Fibroblast of skin of scalp (primary cell): ENCODE measurements at places on chromosomes 13 and 19.

- peak; percentile 58 for DNase-seq
Observed at GRCh38 chr19:13920940-13921747, 15.1 kb downstream of the CC2D1A start.

GRCh38 chr13:20840568-20840967 lies 62.0 kb downstream of the XPO4 start:
- no peak for DNase-seq

- no peak for DNase-seq
Observed at GRCh38 chr19:8163759-8164158, 14.4 kb upstream of the FBN3 start.

DNA sequence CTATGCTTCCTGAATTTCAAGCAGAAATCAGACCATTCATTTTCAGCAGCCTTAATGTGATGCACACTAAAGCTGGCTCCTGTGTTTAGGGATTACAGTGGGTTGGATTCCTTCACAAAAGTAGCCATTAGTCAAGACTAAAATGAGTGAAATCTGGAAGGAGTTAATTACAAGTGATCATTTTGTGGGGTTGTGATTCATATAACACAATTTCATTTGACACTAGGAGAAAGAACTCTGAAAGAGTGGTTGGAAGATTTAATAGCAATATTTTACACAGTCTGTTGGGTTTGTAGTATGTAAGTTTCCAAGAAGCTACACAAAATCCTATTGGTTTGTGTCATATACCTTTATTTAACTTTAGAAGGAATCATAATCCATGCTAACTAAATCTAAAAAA lies 236.9 kb downstream of the DCT start:
- DNase-seq: no peak

GRCh38 chr19:31316201-31316951 lies 32.9 kb downstream of the TSHZ3 start:
- DNase-seq: no peak

GRCh38 chr13:44969551-44970484 lies 19.5 kb downstream of the NUFIP1 start:
- peak; percentile 61 for DNase-seq

DNA sequence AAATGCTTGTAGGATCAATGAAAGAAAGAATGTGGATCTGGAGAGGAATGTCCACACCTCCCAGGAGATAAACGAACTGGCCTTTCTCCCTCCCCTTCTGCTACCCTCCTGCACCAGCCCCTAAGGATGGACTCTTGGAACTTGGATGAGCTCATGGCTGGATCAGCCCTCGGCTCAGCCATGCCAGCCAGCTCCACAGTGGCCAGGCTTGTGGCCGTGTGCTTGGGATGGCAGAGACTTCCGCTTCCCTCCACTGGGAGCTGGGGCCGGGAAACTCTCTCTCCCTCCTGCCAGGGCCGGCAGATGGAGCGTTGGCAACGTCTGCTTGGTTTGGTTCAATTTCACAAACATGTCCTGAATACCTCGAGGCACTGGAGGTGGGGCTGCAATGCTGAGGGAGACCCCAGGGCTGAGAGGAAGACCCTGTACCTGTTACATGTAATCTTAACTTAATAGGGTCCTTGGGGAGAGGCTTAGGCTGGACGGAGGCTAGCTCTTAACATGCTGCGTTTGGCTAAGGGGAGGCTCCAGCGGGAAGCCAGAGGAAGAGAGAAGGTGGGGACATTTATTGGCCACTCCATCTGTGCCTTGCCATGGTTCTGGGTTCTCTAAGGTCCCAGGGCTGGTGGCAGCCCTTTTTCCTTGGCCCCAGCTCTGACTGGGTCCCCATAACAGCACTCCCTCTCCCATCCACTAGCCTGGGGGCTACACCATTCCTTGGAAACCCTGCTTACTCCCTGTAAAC lies 152.5 kb downstream of the IER2 start:
- no peak for DNase-seq

GRCh38 chr13:113029487-113030258 lies 60.7 kb downstream of the MCF2L start:
- peak; percentile 9 for DNase-seq

- no peak for DNase-seq
Observed at GRCh38 chr19:3193256-3194105, 7.8 kb downstream of the NCLN start.

DNA sequence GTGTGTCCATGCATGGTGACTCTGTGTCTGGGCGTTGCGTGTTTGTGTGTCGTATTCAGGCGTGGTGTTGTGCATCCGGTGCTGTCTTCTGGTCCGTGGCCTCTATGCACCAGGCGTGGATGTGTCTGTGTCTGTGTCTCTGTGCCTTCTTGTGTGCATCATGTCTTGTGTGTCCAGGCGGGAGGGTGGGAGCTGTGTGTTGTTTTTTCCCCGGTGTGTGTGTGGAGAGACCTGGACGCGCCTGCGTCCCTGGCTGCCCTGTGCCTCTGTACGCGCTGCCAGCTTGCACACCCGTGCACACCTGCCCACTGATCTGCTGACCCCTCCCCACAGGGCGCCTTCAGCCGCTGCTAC lies 1.1 kb downstream of the PLK5 start:
- no peak for DNase-seq

DNA sequence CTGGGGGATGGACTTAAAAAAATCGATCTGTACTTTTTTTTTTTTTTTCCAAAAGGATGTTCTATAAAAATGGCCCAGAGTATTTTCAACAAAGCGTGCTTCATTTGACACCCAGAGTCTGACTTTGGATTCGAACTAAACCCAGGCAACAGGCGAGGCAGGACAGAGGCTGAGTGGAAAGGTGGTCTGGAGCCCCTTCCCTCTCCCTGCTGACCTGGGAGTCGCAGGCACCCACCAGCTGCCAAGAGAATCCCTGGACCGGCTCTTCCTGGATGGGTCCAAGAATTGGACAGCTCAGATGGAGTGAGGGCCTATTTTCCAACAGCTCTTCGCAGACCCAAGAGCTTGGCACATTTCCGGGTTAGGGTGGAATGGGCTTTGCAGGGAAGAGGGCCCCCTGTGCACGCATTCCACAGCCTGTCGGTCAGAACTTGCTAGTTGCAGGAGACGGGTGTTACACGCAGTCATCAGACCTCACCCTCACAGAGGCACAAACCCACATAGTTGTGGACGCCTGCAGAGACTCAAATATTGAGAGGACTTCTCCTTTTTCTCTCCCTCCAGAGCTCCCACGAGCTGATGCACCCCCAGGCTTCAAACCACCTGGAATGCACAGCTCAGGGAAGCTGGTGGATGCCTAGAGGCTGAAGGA lies 15.2 kb downstream of the KCTD15 start:
- DNase-seq: peak; percentile 25

GRCh38 chr19:4279530-4280422 lies 710 bp downstream of the SHD start:
- no peak for DNase-seq

GRCh38 chr19:4933528-4933927 lies 24.2 kb downstream of the UHRF1 start:
- DNase-seq: no peak

GRCh38 chr19:48779636-48780035 lies 24.3 kb downstream of the FGF21 start:
- no peak for DNase-seq

DNA sequence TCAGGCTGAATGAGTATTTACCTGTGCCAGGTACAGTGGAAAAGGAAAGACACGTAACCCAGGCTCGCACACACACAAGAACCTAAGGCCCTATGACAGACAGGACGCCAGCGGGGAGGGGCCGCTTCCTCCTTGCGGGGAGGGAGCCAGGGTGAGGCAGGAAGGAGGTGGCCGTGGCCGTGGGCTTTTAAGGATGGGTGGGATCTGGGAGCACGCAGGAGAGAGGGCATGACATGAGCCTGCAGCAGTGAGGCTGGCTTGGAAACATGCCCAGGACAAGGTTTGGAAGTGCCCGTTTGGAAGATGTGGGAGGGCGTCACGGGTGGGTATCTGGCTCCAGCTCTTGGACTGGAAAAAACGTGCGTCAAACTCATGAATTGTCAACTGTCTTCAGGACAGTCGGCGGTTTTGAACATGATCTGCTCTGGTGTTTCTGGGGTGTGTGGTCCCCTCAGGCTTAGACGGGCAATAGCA lies 20.1 kb downstream of the SH3GL1 start:
- no peak for DNase-seq

DNA sequence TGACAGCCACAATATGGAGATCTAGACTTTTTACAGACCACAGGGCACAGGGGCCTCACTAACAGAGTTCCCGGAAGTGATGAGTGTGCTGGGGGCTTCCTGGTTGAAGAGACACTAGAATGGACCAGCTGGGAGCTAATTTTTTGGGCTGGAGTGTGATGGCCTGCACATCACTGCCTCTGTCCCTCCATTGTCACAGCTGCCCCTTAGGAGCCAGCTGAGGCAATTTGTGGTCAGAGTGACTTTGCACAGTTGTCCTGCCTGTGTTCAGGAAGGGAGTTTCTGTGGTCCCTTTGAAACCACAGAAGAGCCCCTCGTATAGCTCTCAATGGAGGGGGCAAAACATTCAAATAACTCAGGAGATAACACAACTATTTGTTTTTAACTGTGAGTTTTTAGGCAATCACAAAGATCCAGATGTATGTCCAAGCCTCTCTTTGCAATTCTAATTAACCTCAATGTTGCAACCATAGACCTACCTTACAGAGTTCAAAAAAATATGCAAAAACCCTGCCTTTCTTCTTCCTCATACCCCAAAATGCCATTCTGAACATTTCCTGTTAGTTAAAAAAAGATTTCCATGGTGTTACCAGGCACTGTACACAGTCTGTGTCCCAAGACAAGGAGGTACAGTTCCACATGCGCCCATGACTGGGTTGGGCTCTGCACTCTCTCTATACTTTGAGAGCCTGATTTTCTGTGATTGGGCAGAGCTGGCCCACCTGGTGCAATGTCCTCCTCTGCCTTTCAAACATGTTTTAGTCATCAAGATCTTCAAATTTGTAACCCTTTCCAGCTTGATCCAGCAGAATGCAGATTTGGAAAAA lies 2.4 kb downstream of the ALOX5AP start:
- DNase-seq: no peak

DNA sequence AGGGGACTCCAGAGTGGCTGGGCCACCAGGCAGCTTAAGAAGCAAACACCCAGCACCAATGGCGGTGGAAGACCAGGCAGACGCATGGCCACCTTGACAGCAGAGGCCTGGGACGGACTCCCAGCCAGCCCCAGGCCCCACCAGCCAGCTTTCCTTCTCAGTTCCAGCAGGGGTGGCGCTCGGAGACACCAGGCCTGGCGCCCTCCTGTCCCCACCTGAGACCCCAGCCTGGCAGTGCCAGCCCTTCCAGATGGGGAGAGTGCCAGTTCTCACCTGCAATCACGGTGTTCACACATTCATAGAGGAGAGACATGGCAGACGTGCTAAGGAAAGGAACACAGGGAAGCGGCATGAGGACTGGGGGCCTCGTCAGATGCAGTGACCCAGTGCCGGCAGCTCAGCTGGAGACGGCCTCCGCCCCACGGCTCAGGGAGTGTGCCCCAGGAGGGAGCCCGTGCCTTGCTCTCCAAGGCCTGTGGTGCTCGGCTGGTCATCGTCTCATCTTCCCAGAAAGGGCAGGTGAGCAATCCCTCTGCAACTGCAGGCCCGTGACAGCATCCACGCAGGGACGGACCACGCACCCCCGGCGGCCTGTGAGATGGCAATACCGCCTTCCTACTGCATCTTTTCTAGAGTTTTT lies 24.4 kb downstream of the AP3D1 start:
- no peak for DNase-seq

- no peak for DNase-seq
Observed at GRCh38 chr19:29303069-29303718, 90.2 kb upstream of the UQCRFS1 start.

DNA sequence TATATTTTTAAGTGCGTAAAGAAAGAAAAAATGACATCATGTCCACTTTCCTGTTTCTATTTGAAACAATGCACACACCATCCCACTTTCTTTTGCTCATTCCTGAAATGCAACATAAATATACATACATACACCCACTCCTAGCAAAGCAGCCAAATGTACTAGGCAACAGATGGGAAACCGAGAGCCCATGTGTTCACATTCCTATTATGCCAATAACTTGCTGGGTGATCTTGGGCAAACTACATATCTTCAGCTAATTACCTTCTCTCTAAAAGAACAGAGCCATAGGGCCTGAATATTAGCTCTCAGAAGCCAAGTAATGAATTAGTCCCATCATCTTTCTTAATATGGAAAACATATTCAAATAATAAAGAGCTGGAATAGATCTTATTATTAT lies 610.6 kb upstream of the ATXN8OS start:
- DNase-seq: no peak

DNA sequence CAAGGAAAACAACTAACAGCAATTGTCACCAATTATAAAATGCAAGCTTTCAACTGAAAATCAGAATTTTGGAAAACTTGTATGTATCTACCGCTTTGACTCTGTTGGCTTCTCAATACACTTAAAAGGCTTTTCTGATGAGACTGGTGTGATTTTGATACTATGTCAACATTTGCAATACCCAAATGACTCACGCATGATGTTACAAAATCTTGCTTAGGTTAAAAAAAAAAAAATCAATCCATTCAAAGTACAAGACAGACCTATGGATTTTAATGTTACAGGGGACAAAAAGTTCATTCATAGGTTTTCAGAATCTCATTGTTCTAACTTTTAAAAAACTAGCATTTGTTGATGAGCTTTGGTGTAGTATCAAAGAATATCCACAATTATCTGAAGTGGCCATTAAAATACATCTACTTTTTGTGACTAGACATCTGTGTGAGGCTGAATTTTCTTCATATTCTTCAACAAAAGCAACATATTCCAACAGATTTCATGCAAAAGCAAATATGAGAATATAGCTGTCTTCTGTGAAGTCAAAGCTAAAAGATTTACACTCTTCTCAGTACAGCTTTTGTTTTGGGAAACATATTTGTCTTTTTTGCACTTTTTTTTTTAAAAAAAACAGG lies 10.7 kb downstream of the ELF1 start:
- DNase-seq: peak; percentile 65
